ENCODE measurements at places on chromosomes 7 and 10.

DNA sequence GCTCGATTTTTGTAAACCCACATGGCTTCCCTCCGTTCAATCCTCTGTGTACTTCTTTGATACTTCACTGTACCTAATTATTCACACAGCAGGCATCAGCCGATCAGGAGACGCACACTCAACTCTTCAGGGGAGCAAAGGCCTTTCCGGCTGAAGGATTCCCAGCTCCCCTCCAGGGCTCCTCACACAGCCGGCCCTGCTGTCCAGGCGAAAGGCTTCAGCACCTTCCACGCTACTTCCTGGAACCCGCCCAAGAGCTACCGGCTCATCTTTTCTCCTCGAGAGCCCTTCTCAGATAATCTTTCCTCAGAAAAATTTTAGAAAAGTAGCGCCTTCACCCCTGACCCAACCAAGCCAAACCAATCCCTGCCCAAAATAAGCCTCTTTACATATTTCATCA is 270.4 kb downstream of the ZMYND11 start:
- DNase-seq: no peak

DNA sequence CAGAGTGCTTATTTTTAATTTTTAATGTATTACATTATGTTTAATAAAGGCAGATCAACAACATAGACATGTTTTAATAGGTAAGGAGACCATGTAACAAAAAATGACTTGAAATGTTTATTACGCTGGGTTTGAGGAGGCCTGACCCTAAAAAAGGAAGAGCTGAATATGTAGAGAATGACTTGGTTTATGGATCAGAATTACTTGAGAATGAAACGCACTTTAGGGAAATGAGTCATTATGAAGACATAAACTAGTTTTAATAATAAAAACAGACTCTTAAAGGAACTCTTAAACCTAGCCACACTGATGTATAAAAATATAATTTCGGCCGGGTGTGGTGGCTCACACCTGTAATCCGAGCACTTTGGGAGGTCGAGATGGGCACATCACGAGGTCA is 56.5 kb downstream of the CTTNBP2 start:
- peak; percentile 64 for DNase-seq

GRCh38 chr7:88116235-88116795 is 103.5 kb downstream of the SRI start:
- no peak for DNase-seq

DNA sequence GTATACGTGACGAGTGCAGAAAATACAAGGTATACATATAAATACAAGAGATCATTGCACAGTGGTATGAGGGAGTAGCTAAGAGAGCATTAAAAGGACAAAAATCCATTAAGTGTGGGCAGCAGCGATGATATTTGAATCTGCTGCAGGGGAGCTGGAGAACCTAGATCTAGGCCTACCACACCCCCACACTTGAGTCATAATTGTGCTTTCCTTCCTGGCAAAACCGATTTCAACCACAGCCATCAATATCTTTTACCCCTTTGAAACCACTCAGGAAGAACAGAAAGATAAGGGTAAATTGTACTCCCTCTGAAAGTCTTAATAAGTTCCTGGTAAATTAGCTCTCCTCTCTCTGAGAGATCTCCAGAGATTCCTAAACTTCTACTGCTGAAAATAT is 345.0 kb downstream of the SORCS1 start:
- DNase-seq: no peak

GRCh38 chr7:113891031-113891350 is 27.8 kb downstream of the PPP1R3A start:
- no peak for DNase-seq

GRCh38 chr7:140643416-140643815 is 2.8 kb upstream of the DENND2A start:
- no peak for DNase-seq

GRCh38 chr10:78475437-78475836 is 441.8 kb downstream of the RPS24 start:
- DNase-seq: no peak

GRCh38 chr10:72981028-72981881 is 26.6 kb upstream of the PLA2G12B start:
- DNase-seq: no peak

GRCh38 chr7:127478024-127478355 is 85.5 kb upstream of the ZNF800 start:
- DNase-seq: no peak

GRCh38 chr10:84344526-84344925 is 16.1 kb downstream of the CCSER2 start:
- DNase-seq: no peak

GRCh38 chr7:137634356-137634755 is 212.4 kb downstream of the DGKI start:
- no peak for DNase-seq

- peak; percentile 29 for DNase-seq
Observed at GRCh38 chr7:144057954-144058353, 9.2 kb downstream of the OR2A5 start.

Measured in ELR (cell line).